ENCODE measurements at places on chromosomes 7 and 10.
A peak's percentile ranks its signal among the peaks of the same experiment; 100 is the strongest.

- DNase-seq, result peak; percentile 77
Measured at GRCh38 chr7:129781928-129782817, 170.6 kb downstream of the UBE2H start.

DNA sequence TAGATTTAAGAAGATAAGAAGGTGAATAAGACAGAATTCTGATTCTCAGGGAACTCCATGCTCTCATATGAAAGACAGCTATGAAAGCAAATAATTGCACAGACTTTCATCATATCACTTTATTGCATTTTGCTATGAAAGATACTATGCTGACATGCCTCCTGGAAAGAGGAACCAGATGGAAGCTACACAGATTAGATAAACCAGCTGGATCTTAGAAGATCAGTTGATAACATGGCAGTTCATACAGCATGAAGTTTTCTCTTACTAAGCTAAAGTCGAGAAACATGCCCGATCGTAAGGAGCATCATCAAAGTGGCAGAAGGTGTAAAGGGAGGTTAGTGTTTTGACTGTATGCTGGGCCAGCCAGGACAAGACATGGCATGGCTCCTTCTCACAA lies 112.5 kb upstream of the DPP6 start:
- no peak for DNase-seq

GRCh38 chr10:80491251-80492102 lies 37.4 kb downstream of the TSPAN14 start:
- DNase-seq, result peak; percentile 28

GRCh38 chr10:101225846-101226421 lies 3.3 kb downstream of the LBX1 start:
- peak; percentile 33 for DNase-seq

DNA sequence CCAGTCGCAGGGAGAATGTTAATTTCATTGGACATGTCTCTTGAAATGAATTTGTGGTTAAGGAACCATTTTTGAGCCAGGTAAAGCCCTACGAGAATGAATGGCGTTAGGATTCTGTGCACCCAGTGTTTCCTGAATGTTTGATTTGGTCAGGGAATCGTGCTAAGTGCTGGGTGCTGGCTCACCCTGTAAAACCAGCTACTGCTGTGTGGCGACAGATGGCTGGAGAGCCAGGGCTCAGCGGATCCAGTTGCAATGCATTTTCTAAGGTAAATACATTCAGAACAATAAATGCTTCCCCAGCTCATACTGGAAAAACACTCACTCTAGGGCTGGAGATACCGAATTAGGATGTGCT lies 355.5 kb downstream of the GLRX3 start:
- DNase-seq, result no peak

GRCh38 chr10:132691711-132692153 lies 94.2 kb downstream of the NKX6-2 start:
- DNase-seq, result peak; percentile 29

DNA sequence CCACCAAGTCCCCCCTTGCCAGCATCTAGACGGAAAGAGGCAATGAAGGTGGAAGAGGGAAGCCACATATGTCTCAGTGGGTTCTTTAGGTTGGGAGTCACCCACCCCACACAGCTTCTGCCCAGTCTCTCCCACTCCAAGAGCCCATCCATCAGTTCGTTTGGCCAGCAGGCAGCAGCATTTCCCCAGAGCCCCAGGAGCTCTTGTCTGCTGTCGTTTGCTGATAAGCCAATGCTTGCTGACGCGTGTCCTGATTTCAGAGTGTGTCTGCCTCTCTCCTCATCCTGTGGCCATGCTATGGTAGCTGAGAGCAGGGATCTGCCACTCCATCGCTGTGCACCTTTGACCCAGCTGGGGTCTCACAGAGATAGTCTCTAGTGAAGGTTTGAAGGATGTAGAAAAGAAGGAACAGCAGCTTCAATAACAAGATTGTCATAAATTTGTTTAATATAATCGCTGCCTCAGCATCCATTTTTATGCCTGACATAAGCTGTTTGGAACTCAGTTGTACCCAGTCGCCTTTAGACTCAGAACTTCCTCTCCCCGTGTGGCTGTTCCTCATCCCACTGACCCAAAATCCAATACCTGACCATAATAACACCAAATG lies 39.4 kb upstream of the GDF10 start:
- no peak for DNase-seq

DNA sequence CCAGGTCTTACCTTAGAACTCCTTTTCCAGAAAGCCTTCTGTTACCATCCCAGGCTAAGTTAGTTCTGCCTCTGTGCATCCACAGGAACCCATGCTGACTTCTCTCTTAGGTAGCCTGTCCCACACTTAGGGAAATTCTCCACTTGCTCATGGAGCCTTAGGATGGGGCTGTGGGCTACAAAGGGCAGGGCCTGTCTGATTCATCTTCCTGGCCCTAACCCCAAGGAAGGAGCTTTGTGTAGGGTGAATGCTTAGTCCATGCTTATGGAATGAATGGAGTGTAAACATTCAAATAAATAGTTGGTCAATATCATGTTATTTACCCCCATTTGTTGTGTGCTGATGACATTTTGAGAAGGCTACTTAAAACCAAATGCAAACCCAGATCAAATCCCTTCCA lies 54.7 kb downstream of the EMX2 start:
- DNase-seq, result no peak

GRCh38 chr10:114389426-114389825 lies 14.9 kb downstream of the AFAP1L2 start:
- DNase-seq, result peak; percentile 19

DNA sequence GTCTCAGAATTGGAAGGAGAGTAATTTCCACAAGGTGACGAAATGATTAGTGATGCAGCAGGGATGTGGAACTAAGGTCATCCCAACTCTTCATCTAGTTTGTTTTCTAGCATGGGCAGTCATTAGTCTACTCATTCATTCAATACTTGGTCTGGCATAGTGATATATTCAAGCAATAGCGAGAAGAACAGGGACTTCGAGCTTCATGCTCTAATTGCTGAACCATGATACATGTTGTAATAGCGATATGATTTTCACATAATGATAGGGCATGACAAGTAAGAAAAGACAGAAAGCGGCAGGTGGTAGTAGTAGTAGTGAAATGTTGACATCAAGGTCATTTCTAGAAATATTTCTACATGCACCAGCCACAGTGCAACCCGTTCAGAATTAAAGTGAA lies 652.1 kb downstream of the PHTF2 start:
- DNase-seq, result no peak

GRCh38 chr7:121604627-121605316 lies 208.7 kb upstream of the FAM3C start:
- DNase-seq, result no peak

DNA sequence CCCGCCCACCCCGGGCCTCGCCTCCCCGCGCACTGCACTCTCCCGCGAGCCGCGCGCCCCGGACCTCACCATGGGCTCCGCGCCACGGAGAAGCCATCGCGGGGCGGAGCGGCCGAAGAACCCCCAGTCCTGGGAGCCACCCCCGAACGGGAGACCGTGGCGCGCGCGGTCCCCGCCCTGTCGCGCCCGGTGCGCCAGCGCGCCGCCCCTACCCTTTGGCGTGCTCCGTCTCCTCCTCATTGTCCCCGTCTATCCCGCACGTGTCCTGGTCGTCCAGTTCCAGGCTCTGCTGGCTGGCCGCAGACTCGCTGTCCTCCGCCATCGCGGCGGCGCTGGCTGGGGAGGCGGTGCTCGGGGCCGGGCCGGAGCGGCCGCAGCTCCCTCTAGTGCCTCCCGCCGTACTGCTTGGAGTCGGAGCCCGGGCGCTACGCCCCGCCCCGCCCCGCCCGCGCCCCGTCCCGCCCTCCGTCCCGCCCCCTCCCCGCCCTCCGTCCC lies at the start of gene NMT2:
Gene NMT2 (minus strand): TSS at position 403 of the 495 bp plus-strand sequence. CDS start 81 bp downstream, at position 322.
- DNase-seq, result peak; percentile 92
